ENCODE measurements at places on chromosomes 4 and X. TPM values are rescaled to one million over a fixed set of nuclear protein-coding genes. Genes with fewer than 3 reads are reported as not detected.

The RIBC1 gene
- 2.5 TPM for total RNA-seq

The FAM9C gene
- total RNA-seq = not detected

The GRIA2 gene
- total RNA-seq = 0.54 TPM

The MAGEA8 gene
- not detected for total RNA-seq

The TLR3 gene
- total RNA-seq = 22.7 TPM

The FNIP2 gene
- total RNA-seq = 65.1 TPM

The LRAT gene
- 0.72 TPM for total RNA-seq

The USP17L21 gene
- not detected for total RNA-seq

The TMEM31 gene
- 0.38 TPM for total RNA-seq

DNA sequence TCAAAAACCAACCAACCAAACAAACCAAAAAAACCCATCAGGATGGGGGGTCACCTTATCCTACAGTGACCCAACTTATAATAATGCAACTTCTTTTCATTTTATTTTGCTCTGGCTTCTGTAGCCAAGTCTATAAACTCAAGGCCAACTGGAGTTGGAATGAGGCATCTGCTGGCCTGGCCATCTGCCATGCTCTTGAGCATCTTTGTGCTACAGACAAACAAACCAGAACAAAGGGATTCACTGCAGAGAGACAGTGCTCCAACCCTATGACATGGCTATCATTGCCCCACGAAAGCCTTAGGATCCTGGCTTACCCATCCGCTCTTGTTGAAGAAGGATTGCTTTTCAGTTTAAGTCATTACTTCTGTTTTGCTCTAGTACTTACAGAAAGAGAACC, 49.2 kb upstream of the SCRG1 start:
- DNase-seq = no peak
- H3K27me3 ChIP-seq = no peaks in the 10 kb centered on the region
- no peak overlapping the region for H3K27ac ChIP-seq

- no peaks in the 10 kb centered on the region for H3K27me3 ChIP-seq
- no peak for DNase-seq
- no peaks in the 10 kb centered on the region for H3K4me1 ChIP-seq
- no peak overlapping the region for H3K27ac ChIP-seq
- no peaks in the 10 kb centered on the region for H3K36me3 ChIP-seq
Observed at GRCh38 chr4:117740736-117741135, 293.6 kb upstream of the NDST3 start.

DNA sequence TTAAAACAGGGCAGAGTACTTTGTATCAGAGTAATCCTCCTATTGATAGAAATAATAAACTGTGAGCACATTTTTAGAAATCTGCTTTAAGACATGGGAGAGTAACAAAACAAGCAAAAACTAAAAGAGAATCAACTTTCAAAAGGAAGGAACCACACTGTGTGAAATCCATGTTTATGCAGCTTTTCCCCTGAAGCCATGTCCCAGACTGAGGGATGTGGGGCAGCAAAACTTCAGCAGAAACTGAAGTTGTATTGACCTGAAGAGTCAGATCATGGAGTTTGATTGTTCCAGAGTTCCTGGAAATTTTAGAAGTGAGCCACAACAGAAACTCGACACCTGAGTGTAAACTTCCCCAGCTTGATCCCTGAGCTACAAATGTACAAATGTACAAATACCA, 53.2 kb downstream of the COMMD8 start:
- DNase-seq = peak; percentile 6
- H3K27ac ChIP-seq = no peak overlapping the region
- no peaks in the 10 kb centered on the region for H3K36me3 ChIP-seq
- H3K27me3 ChIP-seq = no peaks in the 10 kb centered on the region
- no peaks in the 10 kb centered on the region for H3K4me1 ChIP-seq
- H3K4me3 ChIP-seq = no peak overlapping the region

GRCh38 chrX:18886005-18886343, 97.9 kb downstream of the PHKA2 start:
- H3K27ac ChIP-seq = peak overlapping the region; percentile 86
- no peaks in the 10 kb centered on the region for H3K27me3 ChIP-seq
- H3K4me1 ChIP-seq = no peaks in the 10 kb centered on the region
- H3K4me3 ChIP-seq = peak overlapping the region; percentile 56
- H3K36me3 ChIP-seq = no peaks in the 10 kb centered on the region
- no peak for DNase-seq

DNA sequence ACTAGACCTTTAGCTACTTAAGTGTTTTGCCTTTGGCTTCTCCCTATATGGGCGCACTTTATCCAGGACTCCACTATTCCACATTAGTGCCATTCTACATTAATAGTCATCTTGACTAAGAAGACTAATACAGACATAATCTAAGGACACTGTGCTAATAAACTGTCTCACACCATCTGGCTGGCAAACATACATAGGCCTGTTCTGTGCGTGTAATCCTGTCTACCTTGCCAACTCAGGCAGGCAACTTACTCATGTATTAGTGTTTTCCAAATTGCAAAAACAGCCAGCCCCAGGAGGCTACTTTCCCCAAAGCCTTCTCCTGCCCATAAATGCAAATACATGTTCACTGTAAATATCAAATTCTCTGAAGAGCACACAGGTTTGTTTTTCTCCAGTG, 587.3 kb downstream of the TMA16 start:
- no peak overlapping the region for H3K27ac ChIP-seq
- H3K4me1 ChIP-seq = no peaks in the 10 kb centered on the region
- H3K4me3 ChIP-seq = no peak overlapping the region
- H3K36me3 ChIP-seq = no peaks in the 10 kb centered on the region
- no peak for DNase-seq
- no peaks in the 10 kb centered on the region for H3K27me3 ChIP-seq

DNA sequence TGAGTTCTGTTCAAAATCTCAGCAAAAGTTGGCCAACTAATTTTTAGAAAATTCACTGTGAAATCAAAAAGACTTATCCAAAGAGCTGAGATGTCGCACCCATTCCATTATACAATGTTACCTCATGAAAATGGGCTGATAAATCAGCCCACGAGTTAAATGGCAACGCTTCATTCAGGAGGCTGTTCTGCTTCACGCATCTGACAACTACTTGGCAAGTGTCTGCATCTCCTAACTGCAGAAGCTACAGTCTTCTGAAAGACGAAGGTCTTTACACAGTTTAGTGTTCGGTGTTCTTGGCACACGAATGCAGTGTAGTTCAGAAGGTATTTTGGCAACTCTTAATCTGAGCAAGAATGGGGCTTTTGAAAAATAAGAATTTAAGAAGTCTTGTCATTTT, 166.6 kb upstream of the DKK2 start:
- H3K27ac ChIP-seq = no peak overlapping the region
- no peaks in the 10 kb centered on the region for H3K36me3 ChIP-seq
- no peak overlapping the region for H3K4me3 ChIP-seq
- no peak for DNase-seq
- no peaks in the 10 kb centered on the region for H3K4me1 ChIP-seq

- H3K4me1 ChIP-seq = no peaks in the 10 kb centered on the region
- H3K4me3 ChIP-seq = no peak overlapping the region
- no peak overlapping the region for H3K27ac ChIP-seq
- H3K36me3 ChIP-seq = no peaks in the 10 kb centered on the region
- DNase-seq = peak; percentile 84
- no peaks in the 10 kb centered on the region for H3K27me3 ChIP-seq
Observed at GRCh38 chr4:139099366-139099982, 77.5 kb downstream of the ELF2 start.

- H3K4me3 ChIP-seq = no peak overlapping the region
- H3K4me1 ChIP-seq = no peaks in the 10 kb centered on the region
- H3K27me3 ChIP-seq = no peaks in the 10 kb centered on the region
- no peak for DNase-seq
Observed at GRCh38 chrX:118585296-118585695, 89.7 kb downstream of the DOCK11 start.

- no peaks in the 10 kb centered on the region for H3K36me3 ChIP-seq
- no peaks in the 10 kb centered on the region for H3K4me1 ChIP-seq
- no peaks in the 10 kb centered on the region for H3K27me3 ChIP-seq
- no peak for DNase-seq
Observed at GRCh38 chr4:106704253-106704870, 331.8 kb downstream of the DKK2 start.

- no peaks in the 10 kb centered on the region for H3K27me3 ChIP-seq
- H3K36me3 ChIP-seq = no peaks in the 10 kb centered on the region
- no peak overlapping the region for H3K4me3 ChIP-seq
- H3K27ac ChIP-seq = no peak overlapping the region
- H3K4me1 ChIP-seq = no peaks in the 10 kb centered on the region
Observed at GRCh38 chr4:141376769-141377168, 156.1 kb downstream of the ZNF330 start.

- no peak for DNase-seq
- no peak overlapping the region for H3K4me3 ChIP-seq
- H3K27ac ChIP-seq = no peak overlapping the region
- H3K36me3 ChIP-seq = peaks cover 3% of the 10 kb centered on the region
Observed at GRCh38 chrX:136046295-136047015, 61.2 kb downstream of the SLC9A6 start.

GRCh38 chrX:106692425-106693065, 34.0 kb upstream of the RNF128 start:
- no peaks in the 10 kb centered on the region for H3K4me1 ChIP-seq
- no peak for DNase-seq
- no peak overlapping the region for H3K4me3 ChIP-seq
- H3K27ac ChIP-seq = no peak overlapping the region

DNA sequence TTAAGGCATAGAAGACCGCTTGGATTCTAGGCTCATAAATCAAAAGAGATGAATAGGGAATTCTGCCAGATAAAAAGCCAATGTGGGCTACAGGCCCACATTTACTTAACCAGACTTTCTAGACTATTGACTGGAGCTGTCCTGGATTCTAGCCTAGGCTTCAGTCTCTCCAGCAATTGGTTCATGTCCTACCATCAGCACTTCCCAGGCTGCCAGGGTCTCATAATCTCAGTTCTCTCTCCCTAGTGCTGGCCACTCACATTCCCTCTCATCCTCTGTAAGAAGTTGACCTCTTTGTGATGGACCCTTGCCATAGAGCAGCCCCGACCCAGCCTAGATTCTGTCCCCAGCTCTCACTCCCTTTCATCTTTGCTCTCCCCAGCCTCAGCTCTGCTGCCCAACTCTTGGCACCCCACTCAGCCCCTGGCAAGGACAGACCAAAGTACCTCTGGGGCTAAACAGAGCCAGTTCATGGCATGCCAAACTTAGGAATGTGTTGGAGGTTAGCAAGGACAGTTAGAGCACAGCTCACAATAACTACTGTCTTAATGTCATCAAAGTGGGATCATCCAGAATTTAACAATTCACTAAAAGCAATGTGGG, 396.2 kb downstream of the INPP4B start:
- no peaks in the 10 kb centered on the region for H3K36me3 ChIP-seq
- H3K27me3 ChIP-seq = no peaks in the 10 kb centered on the region
- no peak overlapping the region for H3K4me3 ChIP-seq
- H3K27ac ChIP-seq = no peak overlapping the region
- no peak for DNase-seq

DNA sequence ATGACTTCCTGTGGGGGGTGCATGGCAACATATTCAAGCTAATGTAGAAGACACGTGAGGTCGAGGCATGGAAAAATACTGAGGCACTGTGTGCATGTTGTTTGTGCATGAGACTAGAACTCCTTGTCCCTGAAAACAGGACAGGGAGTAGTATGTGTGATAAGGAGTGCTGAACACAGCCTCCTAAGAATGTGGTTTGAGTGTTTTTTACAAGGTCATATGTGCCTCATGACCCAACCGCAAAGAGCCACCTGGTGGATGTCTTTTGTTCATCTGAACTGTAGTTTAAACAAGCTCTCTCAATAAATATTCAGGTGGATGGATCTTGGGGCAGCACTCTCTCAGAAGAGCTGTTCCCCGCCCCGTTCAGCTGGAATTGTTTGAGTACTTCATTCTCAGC, 226.6 kb downstream of the NLGN4X start:
- no peak overlapping the region for H3K4me3 ChIP-seq
- H3K4me1 ChIP-seq = no peaks in the 10 kb centered on the region
- H3K27me3 ChIP-seq = no peaks in the 10 kb centered on the region
- DNase-seq = no peak
- H3K27ac ChIP-seq = no peak overlapping the region

DNA sequence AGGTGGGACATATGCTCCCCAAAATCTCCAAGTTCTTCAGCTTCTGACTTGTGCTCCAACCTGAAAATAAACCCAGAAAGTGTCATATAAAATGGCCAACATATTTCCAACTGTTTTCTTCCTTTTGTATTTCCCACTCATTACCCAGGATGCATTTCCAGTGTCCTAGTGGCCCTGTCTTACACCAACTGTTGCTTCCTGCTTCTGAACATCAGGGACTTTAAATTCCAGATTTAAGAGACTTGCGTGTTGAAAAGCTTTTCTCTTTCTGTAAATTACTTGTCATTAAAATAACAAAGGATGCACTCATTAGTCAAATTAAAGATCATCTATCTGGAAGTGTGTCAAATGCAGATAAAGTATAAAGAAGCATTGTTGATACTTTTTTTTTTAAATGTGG, 19.9 kb downstream of the MID1 start:
- no peaks in the 10 kb centered on the region for H3K27me3 ChIP-seq
- no peaks in the 10 kb centered on the region for H3K4me1 ChIP-seq
- no peak overlapping the region for H3K4me3 ChIP-seq
- no peak overlapping the region for H3K27ac ChIP-seq

DNA sequence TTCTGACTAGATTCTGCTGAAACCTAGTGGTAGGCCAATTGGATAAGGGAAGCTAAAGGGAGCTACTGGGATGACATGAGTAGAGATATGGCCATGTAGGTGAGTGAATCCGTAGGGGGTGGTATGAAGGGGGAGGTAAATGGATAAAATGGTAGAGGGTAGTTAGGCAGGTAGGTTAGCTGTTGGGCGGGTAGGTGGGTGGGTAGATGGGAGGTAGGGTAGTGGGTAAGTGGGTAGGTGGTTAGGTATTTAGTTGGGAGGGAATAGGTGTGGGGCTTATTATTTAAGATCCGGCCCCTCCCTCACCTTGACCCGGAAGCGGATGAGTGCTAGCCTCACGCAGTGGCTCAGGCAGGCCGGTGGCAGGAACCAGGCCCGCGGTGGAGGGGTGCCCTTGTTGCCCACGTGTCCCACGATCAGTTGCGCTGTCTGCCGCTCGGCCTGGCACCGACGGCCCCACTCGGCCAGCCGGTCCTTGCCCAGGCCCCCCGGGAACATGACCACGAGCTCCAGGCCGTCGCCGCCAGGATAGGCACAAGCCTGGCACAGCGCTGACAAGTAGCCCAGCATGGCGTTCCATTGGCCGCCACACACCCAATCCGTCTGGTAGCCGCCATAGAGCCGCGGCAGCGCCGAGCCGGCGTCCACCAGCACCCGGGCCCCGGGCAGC, 725 bp downstream of the FAM120C start:
- DNase-seq = peak; percentile 54
- peak overlapping the region; percentile 74 for H3K27ac ChIP-seq
- H3K4me3 ChIP-seq = peak overlapping the region; percentile 81
- H3K36me3 ChIP-seq = no peaks in the 10 kb centered on the region
- peaks cover 5% of the 10 kb centered on the region for H3K4me1 ChIP-seq

DNA sequence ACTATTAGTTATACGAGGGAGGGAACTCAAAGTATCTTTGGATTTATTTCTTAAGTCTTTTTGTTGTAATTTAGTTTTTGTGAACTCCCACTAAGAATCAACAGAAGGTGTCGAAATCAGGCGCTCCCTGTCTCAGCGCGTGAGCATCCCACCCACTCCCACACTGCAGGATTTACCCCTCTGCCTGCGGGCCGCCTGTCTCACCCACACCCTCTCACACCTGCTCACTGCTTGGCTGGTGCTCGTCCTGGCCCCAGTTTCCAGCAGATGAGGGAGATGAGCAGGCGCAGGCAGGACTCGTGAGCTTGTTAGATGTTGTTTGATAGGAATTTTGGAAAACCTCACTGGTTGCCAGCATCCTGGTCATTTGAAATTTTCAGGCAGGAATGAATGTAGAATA, 20.8 kb upstream of the HGFAC start:
- H3K4me3 ChIP-seq = no peak overlapping the region
- H3K27me3 ChIP-seq = no peaks in the 10 kb centered on the region
- DNase-seq = no peak

- no peaks in the 10 kb centered on the region for H3K27me3 ChIP-seq
- no peaks in the 10 kb centered on the region for H3K36me3 ChIP-seq
- DNase-seq = no peak
- no peak overlapping the region for H3K4me3 ChIP-seq
Observed at GRCh38 chr4:72496119-72496518, 72.9 kb downstream of the ADAMTS3 start.
